Kidney epithelial cell (primary cell): ENCODE measurements at places on chromosomes 7 and 10.
A peak's percentile ranks its signal among the peaks of the same experiment; 100 is the strongest.

DNA sequence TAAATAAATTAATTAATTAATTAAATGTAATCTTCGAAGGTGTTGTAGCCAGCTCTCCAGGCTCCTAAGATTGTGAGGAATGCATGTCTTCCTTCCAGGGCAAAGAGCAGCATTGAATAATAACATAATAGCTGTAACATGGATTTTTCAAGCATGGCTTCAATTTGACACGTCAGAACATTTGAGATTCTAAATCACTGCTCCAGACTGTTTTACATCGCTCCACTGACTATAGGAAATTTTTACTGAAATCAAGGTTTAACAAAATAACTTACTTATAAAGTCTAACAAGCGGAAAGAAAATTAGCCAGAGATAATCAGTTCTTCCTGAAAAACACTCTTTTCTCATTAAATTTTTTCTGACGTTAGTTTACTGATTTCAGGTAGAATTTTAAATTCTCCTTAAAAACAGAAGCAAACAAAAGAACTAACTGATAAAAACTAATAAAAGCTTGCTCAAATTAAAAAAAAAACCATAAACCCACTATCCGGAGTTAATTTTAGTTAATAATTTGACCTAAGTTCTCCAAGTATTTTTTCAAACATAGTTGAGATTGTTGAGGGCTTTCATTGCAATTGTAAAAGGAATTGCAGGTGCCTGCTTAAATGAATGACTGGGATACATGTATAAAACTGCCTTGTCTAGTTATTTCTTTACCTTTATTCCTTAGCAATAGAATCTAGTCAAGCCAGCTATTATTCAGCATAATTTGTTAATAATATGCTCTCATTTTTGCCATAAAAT lies 51.2 kb upstream of the SGCE start:
- no peak for DNase-seq

- no peak for DNase-seq
Observed at GRCh38 chr7:54964136-54964535, 54.7 kb upstream of the EGFR start.

DNA sequence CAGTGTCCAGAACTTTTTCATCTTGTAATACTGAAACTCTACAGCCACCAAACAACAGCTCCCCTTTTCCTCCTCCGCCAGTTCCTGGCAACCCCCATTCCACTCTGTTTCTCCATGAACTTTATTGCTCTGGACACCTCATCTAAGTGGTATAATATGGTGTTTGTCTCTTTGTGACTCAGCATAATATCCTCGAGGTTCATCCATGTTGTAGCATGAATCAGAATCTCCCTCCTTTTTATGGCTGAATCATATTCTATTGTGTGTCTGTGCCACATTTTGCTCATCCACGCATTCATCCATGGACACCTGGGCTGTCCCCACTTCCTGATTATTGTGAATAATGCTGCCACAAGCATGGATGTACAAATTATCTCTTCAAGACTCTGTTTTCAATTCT lies 124.4 kb upstream of the FGFR2 start:
- no peak for DNase-seq

GRCh38 chr10:63798599-63799498 lies 277.6 kb downstream of the REEP3 start:
- DNase-seq = peak; percentile 81

- no peak for DNase-seq
Observed at GRCh38 chr7:15688911-15689310, 2.4 kb upstream of the MEOX2 start.

DNA sequence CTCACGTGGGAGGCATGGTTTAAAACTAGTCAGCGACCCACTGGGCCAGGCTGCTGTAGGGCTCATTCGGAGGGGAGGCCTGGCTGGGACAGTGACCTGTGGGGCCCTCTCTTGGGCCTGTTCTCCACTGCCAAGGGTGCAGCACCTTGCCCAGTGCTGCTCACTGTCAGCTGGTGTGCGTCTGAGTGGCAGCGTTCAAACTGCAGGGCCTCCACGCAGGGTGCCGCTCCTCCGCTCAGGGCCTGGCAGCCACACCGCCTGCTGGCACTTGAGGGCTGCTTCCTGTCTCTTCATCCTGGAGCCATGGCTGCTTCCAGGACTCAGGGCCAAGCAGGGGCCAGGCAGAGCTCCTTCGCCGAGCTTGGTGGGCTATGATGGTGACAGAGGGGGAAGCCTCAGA lies 18.3 kb downstream of the ADAMTS14 start:
- DNase-seq = no peak

- no peak for DNase-seq
Observed at GRCh38 chr7:140458916-140459315, 20.4 kb downstream of the MKRN1 start.

DNA sequence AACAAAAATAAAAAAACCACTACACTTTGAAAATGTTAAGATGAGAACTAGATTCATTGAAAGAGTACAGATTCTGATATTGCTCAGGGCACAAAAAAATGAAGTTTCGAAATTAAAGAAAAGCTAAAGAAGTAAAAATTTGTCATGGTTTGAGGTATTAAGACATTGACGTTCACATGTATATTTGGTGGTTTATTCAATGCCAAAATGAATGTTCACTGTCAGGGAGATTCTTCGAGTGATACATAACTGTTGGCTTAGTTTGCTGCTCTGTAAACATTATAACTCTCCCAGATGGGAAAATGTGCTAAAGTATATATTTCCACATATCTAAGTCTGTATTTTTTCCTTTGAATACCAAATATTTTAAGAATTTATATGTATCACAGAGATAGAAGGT lies 345.0 kb downstream of the SEMA3D start:
- DNase-seq = no peak

DNA sequence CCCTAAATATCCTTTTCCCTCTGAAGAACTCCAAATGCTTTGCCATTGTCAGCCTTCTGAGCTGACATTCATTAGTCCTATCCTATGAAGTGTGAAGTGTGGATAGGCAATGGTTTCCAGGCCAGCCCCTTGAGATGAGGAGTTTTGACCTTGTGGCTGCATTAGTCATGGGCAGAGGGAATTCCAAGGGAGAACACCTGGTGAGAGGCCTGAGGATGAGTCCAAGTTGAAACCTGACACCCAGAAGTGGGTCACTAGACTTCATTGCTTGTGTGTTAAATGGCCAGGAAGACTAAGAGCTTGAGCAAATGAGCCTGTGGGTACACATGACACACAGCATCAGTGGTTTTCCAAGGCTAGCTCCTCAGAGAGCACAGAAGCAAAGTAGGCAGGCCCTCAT lies 260.8 kb downstream of the SKAP2 start:
- DNase-seq = peak; percentile 98

GRCh38 chr7:44163591-44163990 lies 22.5 kb upstream of the MYL7 start:
- DNase-seq = peak; percentile 90

- no peak for DNase-seq
Observed at GRCh38 chr7:31020652-31021051, 31.5 kb upstream of the ADCYAP1R1 start.

- no peak for DNase-seq
Observed at GRCh38 chr10:34351161-34351560, 463.9 kb downstream of the PARD3 start.

DNA sequence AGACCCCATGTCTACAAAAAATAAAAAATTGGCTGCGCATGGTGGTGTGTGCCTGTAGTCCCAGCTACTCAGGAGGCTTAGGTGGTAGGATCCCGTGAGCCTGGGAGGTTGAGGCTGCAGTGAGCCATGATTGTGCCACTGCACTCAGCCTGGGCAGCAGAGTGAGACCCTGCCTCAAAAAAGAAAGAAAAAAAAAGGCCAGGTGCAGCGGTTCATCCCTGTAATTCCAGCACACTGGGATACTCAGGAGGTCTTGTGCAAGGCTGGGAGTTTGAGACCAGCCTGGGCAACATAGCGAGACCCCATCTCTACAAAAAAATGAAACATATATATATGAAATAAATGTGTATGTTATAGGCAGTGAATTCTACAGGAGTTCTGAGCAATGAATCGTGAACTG lies 44.5 kb upstream of the UBE2H start:
- no peak for DNase-seq

DNA sequence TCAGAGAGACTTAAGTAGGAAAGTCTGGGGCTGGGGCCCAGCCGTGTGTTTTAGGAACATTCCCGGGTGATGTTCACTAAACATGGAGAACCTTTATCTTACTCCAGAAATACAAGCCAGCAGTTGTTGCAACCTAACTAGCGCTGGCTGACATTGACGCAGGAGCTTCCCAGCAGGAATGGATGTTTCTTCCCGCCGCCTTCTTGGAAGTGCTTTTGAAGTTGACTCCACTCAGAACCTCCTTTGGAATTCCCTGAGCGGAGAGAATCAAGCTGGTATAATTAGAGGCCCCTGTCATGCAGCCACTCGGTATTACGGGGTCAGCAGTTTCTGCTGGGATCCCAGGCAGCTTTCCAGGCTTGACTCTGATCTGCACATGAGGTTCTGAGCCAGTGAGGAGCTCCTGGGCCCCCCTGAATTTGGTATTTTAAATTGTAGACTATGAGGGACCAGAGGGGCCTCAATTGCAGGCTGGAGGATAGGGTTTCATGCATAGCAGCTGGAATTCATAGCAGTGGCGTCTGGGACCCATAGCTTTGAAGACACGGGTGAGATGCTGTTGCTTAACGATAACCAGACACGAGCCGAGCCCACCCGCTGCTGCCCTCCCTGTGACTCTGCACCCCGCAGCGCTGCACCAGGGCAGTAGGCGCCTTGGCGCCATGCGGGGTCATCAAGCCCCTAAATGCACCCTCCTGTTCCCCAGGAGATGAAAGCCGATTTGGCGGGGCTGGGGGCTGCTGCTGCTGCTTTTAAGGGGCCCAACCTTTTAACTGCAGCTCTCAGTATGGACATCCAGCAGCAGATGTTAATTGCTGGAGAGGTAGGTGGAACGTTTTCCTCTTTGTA lies 61.8 kb downstream of the EEPD1 start:
- no peak for DNase-seq

- DNase-seq = no peak
Observed at GRCh38 chr10:1379601-1380000, 323.4 kb downstream of the WDR37 start.

- DNase-seq = no peak
Observed at GRCh38 chr10:24963521-24964041, 11.2 kb upstream of the PRTFDC1 start.

GRCh38 chr7:114648117-114648516 lies 233.5 kb downstream of the FOXP2 start:
- no peak for DNase-seq

DNA sequence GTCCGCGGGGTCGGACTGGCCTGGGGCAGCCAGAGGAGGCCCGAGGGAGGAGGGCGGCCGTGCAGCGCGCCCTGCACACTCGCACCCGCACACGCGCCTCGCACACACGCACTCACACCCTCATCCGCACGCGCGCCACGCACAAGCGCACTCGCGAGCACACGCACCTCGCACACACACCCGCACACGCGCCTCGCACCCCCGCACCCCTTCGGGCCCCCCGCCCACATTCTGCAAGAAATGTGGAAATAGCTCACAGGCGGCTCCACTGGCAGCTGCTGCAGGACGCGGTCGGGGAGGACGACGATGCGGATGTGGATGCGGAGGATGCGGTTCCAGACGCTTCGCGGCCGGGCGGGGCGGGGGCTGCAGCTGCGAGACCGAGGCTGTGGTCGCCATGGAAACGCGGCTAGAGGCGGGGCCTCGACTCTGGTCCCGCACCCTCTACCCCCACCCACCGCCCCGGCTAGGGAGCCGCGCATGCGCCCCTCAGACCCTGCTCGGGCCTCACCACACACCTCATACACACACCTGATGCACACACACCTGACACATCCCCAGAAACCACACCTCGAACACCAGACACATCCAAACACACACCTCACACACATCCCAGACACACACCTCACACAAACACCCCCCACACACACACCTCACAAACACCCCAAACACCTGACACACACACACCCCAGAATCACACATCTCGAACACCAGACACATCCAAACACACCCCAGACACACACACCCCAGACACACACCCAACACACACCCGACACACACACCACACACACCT lies at the start of gene CALY:
Gene CALY, minus strand, starts transcription at position 320 of the 793 bp plus-strand sequence. CDS start 7,907 bp downstream, outside the sequence.
- DNase-seq = no peak

GRCh38 chr7:75687246-75688088 lies 51.3 kb downstream of the HIP1 start:
- no peak for DNase-seq

DNA sequence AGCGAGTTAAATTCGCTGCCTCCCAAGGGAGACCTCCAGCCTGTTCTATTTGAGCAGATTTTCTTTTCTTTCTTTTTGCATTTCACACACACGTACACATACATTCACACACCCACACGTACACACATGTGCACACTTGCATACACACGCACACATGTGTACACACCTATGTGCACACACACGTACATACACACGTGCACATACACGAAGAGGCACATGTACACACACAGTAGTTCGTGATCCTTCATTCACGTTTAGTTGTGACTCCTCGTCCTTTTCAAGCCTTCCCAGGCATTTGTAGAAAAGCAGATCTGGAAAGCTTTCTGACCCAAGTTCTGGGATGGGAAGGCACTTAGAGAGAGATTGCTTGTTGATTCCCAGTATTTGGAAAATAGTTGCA lies 290.8 kb upstream of the COBL start:
- no peak for DNase-seq

DNA sequence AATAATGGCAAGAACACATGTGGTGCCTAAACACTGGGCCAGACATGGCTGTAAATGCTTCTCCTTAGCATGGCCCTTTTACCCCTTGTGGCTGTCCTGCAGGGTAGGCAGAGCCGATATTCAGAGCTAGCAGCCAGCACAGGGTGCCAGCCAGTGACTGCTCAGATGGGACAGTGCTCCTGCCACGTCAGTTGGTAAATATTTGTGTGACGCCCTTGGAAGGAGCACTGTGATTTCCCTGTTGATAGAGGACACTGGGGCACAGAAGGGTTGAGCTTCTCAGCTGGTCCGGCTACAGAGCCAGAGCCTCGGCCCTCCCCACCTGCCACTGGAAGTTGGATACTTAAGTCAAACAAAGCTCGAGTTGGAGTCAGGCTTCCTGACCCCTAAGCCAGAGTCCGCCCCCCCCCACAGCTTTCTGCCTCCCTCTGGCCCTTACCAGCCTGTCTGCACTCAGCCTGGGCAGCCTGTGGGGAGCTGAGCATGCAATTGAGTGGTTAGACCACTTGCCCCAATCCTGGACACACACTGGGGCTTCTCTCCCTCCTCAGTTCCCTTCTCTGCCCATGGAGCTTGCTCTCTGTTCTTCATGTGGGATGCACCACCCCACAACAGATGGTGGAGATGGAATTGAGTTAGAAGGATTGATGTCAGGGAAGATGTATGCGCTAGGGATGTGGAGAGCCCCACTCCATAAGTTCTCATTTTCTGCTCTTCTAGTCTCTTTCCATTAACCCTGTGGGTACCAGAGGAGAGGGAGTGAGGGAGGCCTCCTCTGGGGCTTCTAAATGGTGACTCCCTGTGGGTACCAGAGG lies 350.8 kb downstream of the PLXNA4 start:
- DNase-seq = no peak

DNA sequence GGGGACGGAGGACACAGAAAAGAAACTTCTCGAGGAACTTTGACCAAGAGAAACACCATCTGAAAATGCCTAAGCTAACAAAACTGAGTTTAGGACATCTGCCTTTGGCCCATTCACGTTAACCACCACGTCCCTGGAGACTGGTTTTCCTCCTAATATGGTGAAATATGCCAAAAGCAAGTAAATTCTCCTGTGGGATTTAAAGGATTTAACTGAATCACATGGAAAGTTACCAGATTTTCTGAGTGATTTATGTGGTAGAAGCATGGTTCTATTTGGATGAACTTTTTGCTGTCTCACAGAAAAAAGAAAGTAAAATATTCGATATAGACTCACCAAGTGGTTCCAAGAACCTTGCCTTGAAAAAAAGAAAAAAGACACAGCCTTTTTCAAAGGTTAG lies 30.4 kb upstream of the BMPER start:
- DNase-seq = no peak
